ENCODE measurements at places on chromosomes 11 and 22.

DNA sequence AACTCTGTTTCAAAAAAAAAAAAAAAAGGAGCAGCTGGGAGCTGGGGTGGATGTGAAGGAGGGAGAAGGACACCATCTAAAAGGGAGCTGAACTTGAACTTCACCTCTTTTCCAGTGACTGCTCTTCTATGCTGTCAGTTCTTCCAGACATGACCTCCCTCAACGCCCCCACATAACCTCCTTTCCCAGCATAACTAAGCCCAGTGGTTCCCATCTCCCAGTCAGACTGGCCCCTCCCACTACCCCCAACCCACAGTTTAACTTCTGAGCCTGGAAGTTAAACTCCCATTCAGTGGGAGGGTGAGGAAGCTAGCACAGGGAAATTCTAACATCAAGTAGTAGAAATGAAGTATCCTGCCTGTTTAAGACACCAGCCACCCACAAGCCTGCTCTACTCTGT lies 1.8 kb downstream of the ARHGAP1 start:
- DNase-seq: no peak

DNA sequence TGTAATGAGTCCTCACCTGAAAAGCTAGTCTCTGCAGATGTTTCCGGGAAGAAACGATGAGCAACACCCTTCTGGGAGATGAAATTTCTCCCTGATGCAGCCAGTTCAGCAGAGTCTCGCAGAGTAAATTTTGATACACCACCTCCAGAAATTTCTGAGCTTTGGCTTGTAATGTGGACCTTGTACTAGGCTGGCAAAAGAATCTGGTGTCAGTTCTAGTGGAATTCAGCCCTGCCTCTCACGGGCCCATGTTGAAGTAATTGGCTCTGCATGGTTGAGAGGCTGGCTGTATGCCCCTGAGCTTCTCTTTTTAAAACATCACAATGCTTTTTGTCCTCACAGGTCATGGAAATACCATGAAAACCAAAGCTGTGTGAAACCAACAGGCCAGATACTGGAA lies at the start of gene GLYAT:
TSS of gene GLYAT (minus strand) at position 125 of the 400 bp plus-strand sequence. CDS start 7,447 bp downstream, outside the sequence.
- no peak for DNase-seq

DNA sequence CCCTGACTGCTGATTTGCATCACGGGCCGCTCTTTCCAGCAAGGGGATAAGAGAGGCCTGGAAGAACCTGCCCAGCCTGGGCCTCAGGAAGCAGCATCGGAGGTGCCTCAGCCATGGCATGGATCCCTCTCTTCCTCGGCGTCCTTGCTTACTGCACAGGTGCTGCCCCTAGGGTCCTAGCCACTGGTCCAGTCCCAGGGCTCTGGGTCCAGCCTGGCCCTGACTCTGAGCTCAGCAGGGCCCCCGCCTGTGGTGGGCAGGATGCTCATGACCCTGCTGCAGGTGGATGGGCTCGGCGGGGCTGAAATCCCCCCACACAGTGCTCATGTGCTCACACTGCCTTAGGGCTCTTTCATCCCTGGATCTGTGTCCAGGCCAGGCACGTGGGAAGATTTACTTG lies 7.0 kb upstream of the IGLL5 start:
- no peak for DNase-seq

DNA sequence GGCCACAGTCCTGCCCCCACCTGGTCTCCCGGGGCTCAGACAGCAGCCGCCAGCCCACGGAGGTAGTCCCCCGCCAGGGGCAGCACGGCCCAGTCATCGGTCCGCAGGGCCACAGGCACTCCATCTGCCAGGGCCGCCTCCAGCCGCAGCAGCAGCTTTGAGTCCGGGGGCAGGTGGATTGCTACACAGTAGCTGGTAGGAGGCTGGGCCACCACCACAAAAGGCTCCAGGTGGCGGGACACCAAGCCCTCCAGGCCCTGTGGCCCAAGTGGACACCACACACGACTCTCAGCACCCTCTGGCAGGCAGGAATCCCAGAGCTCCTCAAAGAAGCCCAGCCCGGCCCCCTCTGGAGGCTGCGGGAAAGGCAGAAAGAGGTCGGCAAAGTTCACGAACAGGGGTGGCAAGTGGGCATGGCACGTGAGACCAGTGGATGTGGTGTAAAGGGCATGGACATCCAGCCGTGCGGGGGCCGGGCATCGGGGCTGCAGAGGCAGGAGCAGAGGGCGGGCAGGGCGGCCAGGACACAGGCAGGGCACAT lies 2.9 kb downstream of the AP5B1 start:
- no peak for DNase-seq

GRCh38 chr22:39833093-39833492 lies 60.5 kb downstream of the ENTHD1 start:
- DNase-seq: no peak

GRCh38 chr22:32050678-32051515 lies 7.8 kb downstream of the SLC5A1 start:
- peak; percentile 39 for DNase-seq

DNA sequence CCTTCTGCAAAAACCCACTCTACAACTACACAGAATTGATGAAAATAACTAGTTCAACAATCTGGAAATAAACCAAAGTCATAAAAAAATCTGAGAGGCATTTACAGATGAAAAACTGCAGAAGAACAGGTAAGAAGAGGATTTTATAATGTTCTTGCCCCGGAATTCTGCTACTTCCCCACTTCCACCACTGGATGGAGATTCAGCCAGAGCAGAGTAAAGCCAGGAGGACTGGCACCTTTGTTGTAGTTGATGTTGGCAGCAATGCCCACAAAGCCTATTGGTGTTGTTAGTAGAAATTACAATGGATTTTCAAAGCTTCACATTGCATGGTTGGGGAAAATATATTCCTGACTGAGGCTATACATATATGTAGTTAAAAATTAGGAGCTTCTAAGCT lies 640.2 kb downstream of the LRRC4C start:
- no peak for DNase-seq

DNA sequence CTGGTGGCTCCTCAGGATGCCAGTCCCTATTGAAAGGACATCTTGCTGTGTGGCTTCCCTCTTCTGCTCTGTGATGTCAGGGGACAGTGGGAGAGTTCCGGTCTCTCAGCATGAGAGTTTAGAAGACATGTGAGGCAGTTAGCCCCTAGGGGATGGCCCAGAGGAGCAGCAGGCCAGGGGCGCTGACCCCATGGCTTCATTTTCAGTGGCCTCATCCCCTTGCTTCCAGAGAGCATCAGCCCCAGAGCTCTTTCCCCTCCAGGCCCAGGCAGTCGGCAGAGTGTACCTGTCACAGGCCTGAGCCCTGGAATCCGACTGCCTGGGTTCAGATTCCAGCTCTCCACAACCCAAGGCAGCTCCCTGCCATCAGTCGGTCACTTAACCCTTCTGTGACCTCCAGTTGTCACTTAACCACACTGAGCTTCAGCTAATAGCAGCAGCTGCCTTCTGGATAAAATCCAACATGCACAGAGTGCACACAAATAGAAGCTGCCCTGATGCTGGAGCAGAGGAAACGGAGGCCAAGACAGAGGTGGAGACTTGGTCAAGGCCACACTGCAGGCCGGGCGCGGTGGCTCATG lies 14.1 kb upstream of the LRRC10B start:
- no peak for DNase-seq

- DNase-seq: no peak
Observed at GRCh38 chr11:84714316-84714780, 912.8 kb downstream of the DLG2 start.

- DNase-seq: no peak
Observed at GRCh38 chr11:30342736-30343166, 19.8 kb downstream of the ARL14EP start.

GRCh38 chr11:46357483-46357936 lies 10.2 kb downstream of the DGKZ start:
- DNase-seq: no peak

GRCh38 chr11:117479372-117479771 lies 151.7 kb downstream of the CEP164 start:
- no peak for DNase-seq

DNA sequence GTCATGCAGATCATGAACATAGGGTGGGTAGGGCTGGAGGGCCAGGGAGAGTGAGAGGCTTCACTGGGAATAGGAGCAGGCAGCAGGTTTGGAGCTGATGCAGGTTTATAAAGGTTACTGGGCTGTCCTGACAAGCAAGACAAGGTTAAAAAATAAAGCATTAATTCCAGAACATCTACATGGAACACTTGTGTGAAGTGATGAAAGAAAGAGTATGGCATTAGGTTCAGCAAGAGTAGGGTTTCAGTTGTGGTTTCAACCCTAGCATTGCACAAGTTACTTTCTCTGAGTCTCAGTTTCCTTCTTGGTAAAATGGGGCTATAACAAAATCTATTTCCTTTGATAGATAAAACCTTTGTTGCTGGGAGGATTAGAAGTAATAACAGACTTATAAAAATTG lies 114.6 kb upstream of the SESN3 start:
- DNase-seq: no peak

DNA sequence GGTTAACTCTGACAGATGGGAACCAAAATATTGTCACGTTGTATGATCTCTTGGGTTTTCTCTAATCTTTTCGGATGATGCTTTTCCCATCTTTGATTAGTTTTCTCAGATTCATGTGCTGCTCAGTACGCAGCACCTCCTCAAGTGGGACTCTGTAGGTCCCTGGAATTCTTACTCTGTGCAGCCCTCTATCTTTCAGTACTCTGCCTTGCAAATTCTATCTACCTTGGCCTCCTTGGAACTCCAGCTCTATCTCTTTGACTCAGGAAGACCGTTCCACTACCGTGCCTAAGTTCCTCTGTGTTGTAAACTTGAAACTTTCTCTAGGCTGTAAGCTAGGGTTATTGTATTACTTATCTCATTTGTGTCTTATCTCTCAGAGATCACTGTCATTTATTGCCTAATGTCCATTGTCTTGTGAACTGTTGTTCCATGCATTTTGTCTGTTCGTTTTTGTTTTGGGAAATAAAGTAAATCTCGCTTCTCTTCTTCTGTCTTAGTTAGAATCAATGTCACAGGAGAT lies 20.1 kb upstream of the CHORDC1 start:
- no peak for DNase-seq

GRCh38 chr11:40513281-40513680 lies 946.2 kb downstream of the LRRC4C start:
- DNase-seq: no peak

- peak; percentile 33 for DNase-seq
Observed at GRCh38 chr11:90220391-90220790, 2.5 kb downstream of the CHORDC1 start.

DNA sequence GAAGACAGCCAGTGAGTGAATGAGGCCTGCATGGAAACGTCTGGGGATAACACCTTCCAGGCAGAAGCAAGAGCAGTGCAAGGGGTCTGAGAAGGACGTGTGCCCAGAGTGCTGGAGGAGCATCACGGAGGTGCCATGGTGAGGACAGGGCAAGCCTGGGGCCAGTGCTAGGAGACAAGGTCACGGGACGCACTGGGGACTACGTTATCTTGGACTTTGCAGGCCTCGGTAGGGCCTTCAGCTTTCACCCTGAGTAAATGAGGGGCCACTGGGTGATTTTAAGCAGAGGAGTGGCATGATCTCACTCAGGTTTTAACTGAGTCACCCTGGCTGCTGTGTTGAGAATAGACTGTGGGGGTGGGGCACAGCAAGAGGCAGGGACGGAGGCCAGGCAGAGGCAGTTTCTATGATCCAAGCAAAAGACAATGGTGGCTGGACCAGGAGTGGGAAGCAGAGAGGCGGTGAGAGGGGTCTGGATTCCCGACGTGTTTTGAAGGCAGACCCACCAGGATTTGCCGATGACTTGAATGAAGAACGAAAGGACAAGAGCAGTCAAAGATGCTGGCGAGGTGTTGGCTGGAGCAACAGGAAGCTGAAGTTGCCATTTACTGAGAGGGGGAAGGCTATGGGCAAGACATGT lies 102.7 kb upstream of the PARVA start:
- DNase-seq: no peak

- DNase-seq: no peak
Observed at GRCh38 chr22:30301995-30302809, 12.9 kb upstream of the CASTOR1 start.

- DNase-seq: no peak
Observed at GRCh38 chr11:65927904-65928397, 8.7 kb downstream of the DRAP1 start.

GRCh38 chr11:64764040-64764611 lies 4.4 kb upstream of the PYGM start:
- no peak for DNase-seq

DNA sequence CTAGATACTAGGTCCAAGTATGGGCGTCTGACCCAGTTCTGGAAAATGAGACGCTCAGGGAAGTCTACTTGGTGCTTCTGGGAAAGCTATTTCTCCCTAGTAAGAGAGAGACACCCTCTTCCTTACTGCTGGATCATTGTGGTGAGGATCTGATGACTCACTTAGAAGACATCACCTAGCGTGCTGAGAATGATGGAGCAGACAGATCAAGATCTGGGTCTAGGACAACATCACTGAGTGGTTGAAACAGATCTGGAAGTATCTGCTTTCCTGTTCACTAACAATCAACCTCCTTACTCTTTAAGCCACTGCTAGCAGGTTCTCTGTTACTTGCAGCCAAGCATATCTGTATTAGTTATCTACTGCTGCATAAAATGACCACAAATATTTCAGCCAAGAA lies 38.3 kb upstream of the HMGXB4 start:
- DNase-seq: peak; percentile 12

GRCh38 chr22:36991206-36991605 lies 28.0 kb downstream of the TST start:
- DNase-seq: no peak

DNA sequence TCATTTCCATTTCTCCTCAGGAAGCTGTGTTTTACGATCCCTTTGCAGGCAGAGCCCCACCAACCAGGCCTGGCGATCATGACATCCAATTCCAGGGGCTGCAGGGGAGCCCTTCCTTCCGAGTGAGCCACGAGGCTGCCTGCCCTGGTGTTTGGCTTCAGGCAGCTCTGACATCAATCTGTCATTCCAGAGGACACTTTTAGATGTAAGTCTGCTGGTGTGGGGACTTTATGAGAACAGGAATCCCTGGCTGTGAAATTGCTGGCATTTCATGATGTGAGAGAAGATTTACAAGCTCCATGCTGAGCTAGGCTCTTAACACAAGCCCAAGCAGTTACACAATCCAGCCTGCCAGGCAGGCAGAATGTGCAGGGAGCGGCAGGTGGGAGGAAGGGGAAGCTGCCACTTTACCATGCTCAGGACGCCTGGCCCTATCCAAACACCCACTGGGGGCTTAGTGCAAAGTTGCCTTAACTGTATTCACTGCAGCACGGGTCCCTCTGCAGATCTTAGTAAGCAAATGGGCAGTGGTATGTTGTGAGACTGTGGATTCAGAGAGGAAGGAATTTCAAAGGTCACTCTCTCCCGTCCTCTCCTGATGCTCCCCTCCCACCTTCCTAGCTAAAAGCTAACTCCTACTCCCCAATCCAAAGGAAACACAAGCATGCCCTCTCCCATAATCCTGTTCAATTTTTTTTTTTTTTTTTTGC lies 43.4 kb upstream of the MICAL2 start:
- DNase-seq: peak; percentile 94

GRCh38 chr11:93059117-93059957 lies 89.9 kb downstream of the MTNR1B start:
- DNase-seq: no peak

Measured in lung microvascular endothelial cell (primary cell).